ENCODE measurements at places on chromosomes 3 and 15. TPM values are rescaled to one million over a fixed set of nuclear protein-coding genes. Genes with fewer than 3 reads are reported as not detected.

- no peak for DNase-seq
Measured at GRCh38 chr3:62500556-62501288, 127.4 kb upstream of the FEZF2 start.

DNA sequence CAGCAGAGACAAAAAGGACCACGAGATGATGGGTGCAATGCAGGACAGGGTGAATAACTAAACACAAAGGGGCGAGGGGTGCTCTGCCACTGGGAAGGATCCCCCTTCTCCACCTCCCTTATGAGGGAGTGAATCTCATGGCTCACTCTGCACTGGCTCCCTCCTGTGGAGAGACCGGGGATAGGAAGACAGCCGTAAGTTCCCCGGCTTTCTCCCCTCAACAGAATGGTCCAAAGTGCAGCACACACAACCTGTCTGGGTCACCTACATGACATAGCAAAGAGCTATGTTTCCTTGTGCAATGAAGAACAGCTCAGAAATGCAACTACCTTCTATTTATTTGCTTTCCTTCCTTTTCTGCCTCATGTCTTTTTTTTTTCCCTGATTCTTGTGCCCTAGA lies 7.8 kb upstream of the ACSBG1 start:
- no peak for DNase-seq

DNA sequence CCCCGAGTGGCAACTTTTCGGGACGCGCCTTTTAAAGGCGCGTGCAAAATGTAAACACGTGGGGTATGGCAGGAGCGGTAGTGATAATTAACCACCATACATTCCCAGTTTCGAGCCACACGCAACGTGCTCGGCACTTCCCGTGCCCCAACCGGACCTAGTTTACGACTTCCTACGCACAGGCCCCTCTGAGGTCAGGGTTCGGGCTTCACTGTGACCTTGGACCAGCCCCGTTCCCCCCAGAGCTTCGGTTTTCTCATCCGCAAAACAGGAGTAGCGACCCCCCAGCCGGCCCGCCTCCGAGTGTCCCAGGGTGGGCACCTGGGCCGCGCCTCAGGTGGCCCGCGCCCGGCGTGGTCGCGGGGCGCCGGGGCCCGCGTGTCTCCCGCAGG lies 451 bp downstream of the CHCHD4 start:
- DNase-seq = peak; percentile 78

- no peak for DNase-seq
Measured at GRCh38 chr15:77575203-77575934, 57.3 kb downstream of the LINGO1 start.

DNA sequence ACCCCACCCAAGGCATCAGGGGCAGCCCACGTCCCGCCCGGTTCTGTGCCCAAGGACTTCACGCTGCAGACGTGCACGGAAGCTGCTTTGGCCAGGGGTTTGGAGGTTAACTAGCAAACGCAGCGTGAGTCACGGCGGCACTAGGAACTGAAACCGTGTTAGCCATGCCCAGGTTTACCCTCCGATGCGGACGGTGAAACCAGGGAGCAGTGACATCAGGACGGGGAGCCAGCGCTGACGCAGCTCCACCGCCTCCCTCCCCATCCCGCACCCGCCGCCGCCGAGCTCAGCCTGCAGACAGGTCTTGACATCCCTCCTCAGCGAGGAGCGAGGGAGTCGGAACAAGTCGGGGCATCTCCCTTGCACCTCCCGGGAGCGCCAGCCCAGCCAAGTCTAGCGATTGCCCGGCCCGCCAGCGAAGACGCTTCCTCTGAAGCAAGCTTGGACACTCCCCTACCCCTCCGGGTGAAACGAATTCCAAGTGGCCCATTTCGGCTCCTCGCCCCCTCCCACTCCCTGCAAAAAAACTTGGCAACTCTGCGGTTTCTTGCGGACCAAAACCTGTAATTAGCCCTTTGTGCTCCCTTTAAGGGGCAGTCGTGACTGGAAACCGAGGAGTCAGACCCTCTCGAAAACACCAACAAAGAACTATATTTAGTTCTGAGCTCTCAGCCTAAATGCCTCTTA lies 1.4 kb upstream of the RAP2B start:
- peak; percentile 84 for DNase-seq

DNA sequence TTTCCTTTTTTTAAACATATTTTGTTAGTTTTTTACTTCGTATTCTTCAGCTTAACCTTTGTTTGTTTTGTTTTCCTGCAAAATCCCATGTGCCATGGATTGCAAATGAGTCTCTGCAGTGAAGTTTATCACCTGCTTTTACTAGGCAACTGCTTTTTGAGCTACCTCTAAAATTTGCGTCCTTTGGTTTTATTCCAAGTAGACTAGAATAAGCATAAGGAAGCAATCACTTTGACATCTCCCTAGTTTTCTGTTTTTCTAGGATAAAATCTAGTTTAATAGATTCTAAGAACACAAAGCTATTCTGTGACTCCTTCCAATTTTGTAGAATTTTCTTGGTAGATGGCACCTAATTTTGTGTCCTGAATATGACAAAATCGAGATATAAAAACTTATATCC lies 1059.2 kb downstream of the OTOL1 start:
- no peak for DNase-seq

DNA sequence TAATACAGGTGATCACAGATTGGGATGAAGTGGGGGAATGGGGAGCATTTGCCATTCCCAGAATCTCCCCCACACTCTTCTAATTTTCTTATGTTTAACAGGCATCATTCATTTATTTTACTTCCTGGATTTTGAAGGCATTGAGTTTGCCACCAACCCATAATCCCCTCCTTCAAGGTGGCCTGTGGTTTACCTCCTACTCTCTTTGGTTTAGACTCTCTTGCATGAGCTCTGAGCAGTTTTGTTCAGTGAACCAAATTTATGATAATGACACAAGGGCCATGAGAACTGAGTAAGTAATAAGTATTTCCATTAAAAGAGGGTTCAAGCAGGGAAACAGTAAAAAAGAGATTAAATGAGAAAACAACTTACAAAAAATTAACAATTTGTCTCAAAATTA lies 703.1 kb upstream of the CFAP20DC start:
- no peak for DNase-seq

REC114 gene
- total RNA-seq = not detected

- no peak for DNase-seq
Measured at GRCh38 chr3:151538456-151539393, 77.9 kb upstream of the IGSF10 start.

RBM5 gene
- 124 TPM for total RNA-seq

- no peak for DNase-seq
Measured at GRCh38 chr15:95091444-95091843, 860.1 kb downstream of the MCTP2 start.

ZNF660 gene
- total RNA-seq = 1.5 TPM

POTEB2 gene
- not detected for total RNA-seq

- no peak for DNase-seq
Measured at GRCh38 chr15:66800584-66801235, 98.7 kb downstream of the SMAD6 start.

- DNase-seq = no peak
Measured at GRCh38 chr15:91308199-91308598, 208.1 kb downstream of the SV2B start.

GRCh38 chr15:63287109-63287508 lies 9.7 kb downstream of the APH1B start:
- DNase-seq = no peak

CCDC39 gene
- total RNA-seq = not detected

HEG1 gene
- 17.4 TPM for total RNA-seq

- no peak for DNase-seq
Measured at GRCh38 chr3:72924055-72924454, 36.2 kb downstream of the GXYLT2 start.

GRCh38 chr15:75350601-75351361 lies 3.9 kb downstream of the NEIL1 start:
- DNase-seq = no peak

TEX55 gene
- total RNA-seq = not detected

DNA sequence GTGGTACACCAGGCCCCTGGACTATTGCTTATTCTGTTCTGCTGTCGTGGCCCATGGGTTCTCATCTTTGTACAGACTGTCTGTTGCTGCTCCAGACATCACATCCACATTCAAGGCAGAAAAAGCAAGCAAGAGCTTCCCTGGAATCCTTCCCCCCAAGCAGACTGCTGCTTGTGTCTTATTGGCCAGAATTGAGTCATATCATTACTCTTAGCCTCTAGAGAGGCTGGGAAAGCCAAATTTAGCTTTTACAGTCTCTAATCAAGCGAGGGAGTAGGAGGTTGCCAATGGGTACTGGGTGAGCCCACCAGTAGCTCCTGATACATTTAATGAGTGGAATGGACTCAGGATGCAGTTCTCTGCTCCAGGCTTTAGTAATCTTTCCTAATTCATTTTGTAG lies 39.4 kb downstream of the RAB6B start:
- DNase-seq = no peak

PPP2R3A gene
- 28.2 TPM for total RNA-seq

DNA sequence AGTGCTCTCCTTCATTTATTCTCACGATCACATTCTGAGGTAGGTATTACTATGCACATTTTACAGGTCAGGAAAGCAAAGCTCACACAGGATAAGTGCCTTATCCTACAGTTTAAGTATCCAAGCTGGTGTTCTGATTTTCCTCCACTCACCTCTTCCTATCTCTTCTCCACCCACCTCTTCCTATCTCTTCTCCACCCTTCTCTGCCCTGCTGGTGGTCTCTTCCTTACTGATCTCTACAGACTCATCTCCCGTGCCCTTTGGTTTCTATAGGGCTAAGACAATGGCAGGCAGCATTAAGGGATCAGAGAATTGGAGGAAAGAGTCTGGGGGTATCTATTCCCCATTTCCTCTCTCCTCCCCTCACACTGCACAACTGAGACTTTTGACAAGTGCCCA lies 319.1 kb downstream of the FHIT start:
- DNase-seq = no peak

HRG gene
- total RNA-seq = not detected

GRCh38 chr3:42148982-42149432 lies 57.9 kb downstream of the TRAK1 start:
- no peak for DNase-seq

NDN gene
- 14.7 TPM for total RNA-seq

IQCF5 gene
- total RNA-seq = not detected

GOLGA6L4 gene
- total RNA-seq = 3.5 TPM

DNA sequence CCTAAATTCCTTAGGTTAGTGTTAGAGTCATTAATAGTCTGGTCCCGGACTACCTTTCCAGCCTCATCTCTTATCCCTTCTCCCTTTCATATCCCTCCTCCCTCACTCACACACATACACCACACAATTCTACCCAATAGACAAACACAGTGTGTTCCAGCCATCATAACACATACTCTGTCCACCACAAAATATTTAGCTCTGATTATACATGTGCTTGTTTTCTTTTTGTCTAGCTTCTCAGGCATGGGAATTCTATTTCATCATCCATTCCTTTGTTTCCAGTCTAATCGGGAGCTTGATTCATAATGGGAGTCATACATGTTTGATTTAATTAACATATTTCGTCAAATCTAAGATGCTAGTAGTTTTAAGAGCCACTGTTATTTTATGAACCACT lies 161.8 kb upstream of the BFSP2 start:
- no peak for DNase-seq

LYZL4 gene
- total RNA-seq = not detected

- DNase-seq = no peak
Measured at GRCh38 chr3:22089284-22089683, 338.3 kb upstream of the ZNF385D start.

DNA sequence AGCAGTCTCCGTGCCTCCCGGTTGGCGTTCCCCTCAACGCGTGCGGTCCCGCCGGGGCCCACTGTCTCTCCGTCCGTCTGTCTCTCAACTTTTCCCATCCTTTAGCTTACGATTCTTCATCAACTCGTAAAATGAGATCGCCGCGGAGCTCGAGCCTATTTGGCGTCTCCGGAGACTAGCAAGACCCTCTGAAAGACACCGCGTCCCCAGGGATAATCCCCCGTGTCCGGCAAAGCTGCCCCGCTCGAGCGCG lies 3.4 kb downstream of the GATA2 start:
- DNase-seq = no peak

GRCh38 chr3:127525373-127525772 lies 65.2 kb downstream of the TPRA1 start:
- DNase-seq = no peak
